Tibial nerve (tissue), 4 donors: ENCODE measurements at places on chromosomes 1 and 21.

DNA sequence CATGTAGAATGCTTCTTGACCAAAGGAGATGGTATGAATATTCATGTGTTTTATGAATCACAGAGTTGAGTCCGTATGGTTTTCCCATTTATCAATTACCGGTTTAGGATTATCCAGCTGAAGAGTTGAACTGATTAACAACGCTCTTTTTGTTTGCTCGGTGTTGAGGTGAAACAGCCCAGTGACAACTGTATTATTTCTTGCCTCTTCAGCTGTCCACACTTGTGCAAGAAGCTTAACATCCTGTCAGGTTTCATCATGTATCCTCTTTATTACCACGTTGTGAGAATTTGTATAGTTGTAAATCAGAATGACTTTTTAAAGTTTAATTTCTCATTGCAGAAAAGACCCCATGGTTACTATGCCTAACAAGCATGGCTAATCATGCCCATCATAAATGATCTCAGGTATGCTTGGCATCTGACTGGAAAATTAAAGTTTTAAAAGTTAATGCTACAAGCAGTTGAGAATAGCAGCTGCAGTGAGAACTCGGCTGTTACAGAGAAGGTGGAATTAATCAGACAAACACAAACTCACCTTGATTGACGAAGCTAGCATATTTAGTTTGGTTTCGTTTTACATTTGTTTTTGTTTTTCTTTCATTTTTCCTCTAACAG is 563.2 kb upstream of the ADGRL2 start:
- DNase-seq = no peak
- H3K4me3 ChIP-seq = no peak overlapping the region
- H3K36me3 ChIP-seq = no peaks in the 10 kb centered on the region
- no peaks in the 10 kb centered on the region for H3K27me3 ChIP-seq
- H3K27ac ChIP-seq = no peak overlapping the region
- no peaks in the 10 kb centered on the region for H3K4me1 ChIP-seq

- H3K27me3 ChIP-seq = peaks cover 8% of the 10 kb centered on the region
- H3K4me1 ChIP-seq = no peaks in the 10 kb centered on the region
- DNase-seq = no peak
- H3K36me3 ChIP-seq = no peaks in the 10 kb centered on the region
- H3K4me3 ChIP-seq = no peak overlapping the region
These were observed 8.7 kb upstream of the TMEM52 start for GRCh38 chr1:1927751-1928150.

DNA sequence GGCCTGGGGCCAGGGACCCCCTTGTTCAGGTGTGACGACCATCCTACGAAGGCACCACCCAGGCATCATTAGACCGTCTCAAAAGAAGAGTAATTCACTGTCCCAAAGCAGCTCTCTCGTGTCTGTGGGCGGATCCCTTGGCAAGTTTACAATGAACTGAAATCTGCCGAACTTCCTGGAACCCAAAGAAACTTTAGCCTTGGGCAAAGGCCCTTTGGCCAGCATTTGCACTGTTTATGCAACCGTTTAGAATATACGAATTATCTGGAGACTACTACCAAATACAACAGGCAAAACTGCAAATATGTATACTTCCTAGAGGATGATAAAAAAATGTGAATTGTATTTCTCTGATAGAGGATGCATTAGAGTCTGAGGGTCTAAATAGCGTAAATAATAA is 1.4 kb upstream of the SOD1 start:
- peaks cover 15% of the 10 kb centered on the region for H3K4me1 ChIP-seq
- H3K27ac ChIP-seq = peak overlapping the region; percentile 5
- peaks cover 12% of the 10 kb centered on the region for H3K36me3 ChIP-seq
- H3K4me3 ChIP-seq = no peak overlapping the region
- no peak for DNase-seq
- H3K27me3 ChIP-seq = no peaks in the 10 kb centered on the region

- no peak for DNase-seq
- no peaks in the 10 kb centered on the region for H3K36me3 ChIP-seq
- H3K27ac ChIP-seq = no peak overlapping the region
- H3K27me3 ChIP-seq = no peaks in the 10 kb centered on the region
These were observed 15.4 kb downstream of the ST7L start for GRCh38 chr1:112603541-112603940.

GRCh38 chr1:20481643-20482498 is 4.1 kb downstream of the CAMK2N1 start:
- peaks cover 18% of the 10 kb centered on the region for H3K4me1 ChIP-seq
- H3K27me3 ChIP-seq = no peaks in the 10 kb centered on the region
- no peak overlapping the region for H3K4me3 ChIP-seq
